ENCODE measurements at places on chromosomes 12 and 14.

DNA sequence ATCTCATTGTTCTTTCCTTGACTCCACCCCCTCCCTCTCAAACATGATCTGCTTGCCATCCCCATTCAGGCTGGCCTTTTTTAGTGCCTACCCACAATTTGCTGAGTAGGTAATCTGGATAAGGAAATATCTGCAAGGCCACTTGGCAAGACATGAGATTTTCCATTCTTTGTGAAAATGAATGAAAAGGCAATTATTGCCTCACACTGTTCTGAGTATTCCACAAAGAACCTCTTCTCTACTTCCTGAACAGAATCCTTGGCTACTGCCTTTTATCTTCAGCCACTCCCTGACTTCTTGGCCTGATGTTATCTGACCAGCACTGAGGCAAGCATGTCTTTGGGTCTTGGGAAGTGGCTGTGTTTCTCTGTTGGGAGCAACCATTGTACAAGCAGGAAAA, 263.2 kb upstream of the ATP2B1 start:
- no peak for DNase-seq

- DNase-seq = no peak
These were observed 118.2 kb upstream of the TMCC3 start for GRCh38 chr12:94768398-94769046.

GRCh38 chr12:111409403-111409779, 3.7 kb downstream of the SH2B3 start:
- DNase-seq = no peak

GRCh38 chr14:67411370-67411769, 595 bp downstream of the PLEK2 start:
- DNase-seq = no peak

GRCh38 chr14:104195878-104196277, 57.5 kb downstream of the KIF26A start:
- no peak for DNase-seq

- no peak for DNase-seq
These were observed 561.9 kb downstream of the FLRT2 start for GRCh38 chr14:86091811-86092210.

GRCh38 chr14:24343795-24344660, 4.2 kb upstream of the RIPK3 start:
- no peak for DNase-seq

DNA sequence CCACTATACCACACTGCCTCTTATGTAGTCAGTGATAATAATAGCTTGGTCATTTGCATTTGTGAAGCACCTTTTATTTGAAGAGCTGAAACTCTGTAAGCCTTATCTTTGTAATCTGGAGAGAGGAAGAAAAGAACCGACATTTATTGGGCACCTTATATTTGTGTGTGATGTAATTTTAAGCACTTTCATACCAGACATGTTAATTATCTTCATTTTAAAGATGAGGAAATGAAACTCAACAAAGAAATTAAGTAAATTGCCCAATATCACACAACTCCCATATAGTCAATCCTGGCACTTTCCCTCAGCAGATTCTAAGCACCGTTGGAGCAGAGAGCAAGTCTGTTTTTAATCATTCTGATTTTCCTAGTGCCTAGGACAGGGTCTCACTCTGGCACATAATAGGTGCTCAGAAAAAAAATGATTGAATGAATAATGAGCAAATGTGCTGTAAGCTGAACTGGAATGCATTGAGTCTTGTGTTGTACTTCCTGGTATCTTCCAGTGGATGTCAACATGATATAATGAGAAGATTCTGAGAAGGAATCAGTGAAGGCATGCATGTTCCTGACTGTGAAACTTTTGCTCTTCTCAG, 418.9 kb downstream of the ZFP36L1 start:
- DNase-seq = no peak

- DNase-seq = no peak
These were observed 75.9 kb downstream of the BMP4 start for GRCh38 chr14:53880761-53881160.

DNA sequence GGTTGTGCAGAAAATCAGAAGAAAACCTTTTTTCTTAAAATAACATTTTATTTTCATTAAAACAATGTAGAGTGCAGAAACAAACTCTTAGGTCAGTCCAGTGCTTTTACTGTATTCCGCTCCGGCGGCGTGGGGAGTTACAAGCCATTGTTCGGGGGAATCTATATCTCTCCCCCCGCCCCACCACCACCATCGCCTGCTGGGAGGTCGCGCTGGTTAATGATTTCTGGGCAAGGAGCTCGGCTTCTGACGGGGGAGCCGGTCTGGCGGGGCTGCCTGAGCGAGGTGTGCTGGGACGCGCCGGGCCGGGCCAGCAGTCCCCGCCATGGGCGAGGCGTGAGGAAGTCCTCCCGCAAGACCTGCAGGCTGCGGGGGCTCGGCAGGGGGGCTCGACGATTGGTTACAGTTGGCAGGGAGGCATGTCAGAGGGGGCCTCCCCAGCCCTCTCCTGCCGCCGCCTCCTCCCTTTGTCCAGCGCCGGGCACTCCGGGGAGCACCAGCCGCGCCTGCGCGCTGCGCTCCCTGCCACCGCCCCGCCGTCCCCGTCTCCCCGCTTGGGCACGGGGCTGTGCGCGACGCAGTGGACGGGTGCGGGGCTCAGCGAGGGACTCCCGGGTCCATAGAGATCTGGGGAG, 1.0 kb upstream of the DUSP6 start:
- peak; percentile 86 for DNase-seq

DNA sequence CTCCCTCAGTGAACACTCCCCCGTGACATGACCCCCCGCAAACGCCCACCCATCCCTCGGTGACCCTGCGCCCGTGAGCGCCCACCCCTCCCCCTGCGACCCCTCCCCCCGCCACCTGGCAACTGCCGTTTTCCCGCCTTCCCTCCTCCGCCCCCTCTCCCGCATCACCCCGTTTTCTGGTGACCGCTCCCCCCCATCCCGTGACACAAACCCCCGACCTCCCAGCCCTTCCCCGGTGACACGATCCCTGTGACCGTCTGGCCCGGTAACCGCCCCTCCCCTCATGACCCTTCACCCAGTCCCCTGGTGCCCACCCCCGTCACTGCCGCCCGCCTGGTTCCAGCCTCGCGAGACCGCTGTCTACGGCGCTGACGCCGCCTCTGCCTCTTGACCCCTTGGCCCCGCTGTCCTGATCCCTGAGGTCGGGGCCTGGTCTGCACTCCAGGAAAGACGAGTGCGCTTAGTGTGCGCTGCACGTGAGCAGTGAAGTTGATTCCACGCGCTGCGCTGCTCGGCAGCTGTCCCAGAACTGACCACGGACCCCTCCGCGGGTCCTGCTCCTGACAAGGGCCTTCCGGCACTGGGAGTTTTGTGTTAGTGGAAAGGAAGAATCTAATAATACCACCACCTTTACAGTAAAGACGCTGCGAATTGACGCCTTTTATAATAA, 59.4 kb downstream of the DDX51 start:
- peak; percentile 63 for DNase-seq
